ENCODE measurements at places on chromosomes 1 and 21.

GRCh38 chr1:57061369-57061768, 95.6 kb upstream of the C8B start:
- DNase-seq, result no peak

GRCh38 chr21:41460578-41461527, 34.8 kb downstream of the MX1 start:
- DNase-seq, result peak; percentile 21

DNA sequence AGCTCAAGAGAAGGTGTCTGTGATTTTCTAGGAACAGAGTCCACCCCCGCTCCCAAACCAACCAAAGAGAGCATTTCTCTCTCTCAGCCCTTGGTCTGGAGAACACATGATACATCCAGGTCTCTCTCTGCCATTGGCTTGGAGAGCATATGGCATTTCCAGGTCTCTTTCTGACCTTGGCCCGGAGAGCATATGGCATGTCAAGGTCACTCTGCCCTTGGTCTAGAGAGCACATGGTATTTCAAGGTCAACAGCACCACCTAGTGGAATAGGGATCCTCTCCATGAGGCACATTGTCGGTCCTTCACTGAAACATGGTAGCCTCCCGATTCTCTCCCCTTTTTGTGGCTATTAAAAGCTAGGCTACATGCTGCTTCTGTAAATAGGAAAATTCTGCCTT, 437.7 kb upstream of the OLFM3 start:
- peak; percentile 1 for DNase-seq

GRCh38 chr1:28282426-28283407, 23.4 kb downstream of the SESN2 start:
- no peak for DNase-seq

DNA sequence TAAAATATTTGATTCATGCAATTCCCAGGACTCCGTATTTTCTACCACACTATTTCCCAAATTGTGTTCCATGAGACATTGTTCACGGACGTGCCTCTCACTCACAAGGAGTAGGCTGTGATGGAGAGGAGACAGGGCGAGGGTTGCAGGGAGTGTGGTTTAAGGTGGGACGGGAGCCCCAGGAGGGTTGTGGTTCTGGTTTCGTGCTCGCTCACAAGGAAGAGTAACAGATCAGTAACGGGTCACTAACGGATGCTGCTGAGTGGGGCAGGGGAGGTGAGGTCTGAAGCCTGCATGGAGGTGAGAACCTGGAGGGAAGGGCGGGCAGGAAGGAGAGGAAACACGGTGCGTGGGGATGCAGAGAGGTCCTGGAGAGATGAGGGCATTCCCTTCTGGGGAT, 28.8 kb downstream of the TFF3 start:
- no peak for DNase-seq

GRCh38 chr1:76142771-76143540, 68.4 kb downstream of the ST6GALNAC3 start:
- no peak for DNase-seq

DNA sequence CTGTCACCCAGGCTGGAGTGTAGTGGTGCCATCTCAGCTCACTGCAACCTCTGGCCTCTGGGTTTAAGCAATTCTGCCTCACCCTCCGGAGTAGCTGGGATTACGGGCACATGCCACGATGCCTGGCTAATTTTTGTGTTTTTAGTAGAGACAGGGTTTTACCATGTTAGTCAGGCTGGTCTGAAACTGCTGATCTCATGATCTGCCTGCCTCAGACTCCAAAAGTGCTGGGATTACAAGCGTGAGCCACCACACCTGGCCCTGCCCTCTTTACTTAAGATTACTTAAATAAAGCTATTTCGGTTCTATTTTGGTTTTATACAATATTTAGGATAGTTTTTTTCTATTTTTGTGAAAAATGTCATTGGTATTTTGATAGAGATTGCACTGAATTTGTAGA, 15.3 kb upstream of the KCTD3 start:
- DNase-seq, result no peak

DNA sequence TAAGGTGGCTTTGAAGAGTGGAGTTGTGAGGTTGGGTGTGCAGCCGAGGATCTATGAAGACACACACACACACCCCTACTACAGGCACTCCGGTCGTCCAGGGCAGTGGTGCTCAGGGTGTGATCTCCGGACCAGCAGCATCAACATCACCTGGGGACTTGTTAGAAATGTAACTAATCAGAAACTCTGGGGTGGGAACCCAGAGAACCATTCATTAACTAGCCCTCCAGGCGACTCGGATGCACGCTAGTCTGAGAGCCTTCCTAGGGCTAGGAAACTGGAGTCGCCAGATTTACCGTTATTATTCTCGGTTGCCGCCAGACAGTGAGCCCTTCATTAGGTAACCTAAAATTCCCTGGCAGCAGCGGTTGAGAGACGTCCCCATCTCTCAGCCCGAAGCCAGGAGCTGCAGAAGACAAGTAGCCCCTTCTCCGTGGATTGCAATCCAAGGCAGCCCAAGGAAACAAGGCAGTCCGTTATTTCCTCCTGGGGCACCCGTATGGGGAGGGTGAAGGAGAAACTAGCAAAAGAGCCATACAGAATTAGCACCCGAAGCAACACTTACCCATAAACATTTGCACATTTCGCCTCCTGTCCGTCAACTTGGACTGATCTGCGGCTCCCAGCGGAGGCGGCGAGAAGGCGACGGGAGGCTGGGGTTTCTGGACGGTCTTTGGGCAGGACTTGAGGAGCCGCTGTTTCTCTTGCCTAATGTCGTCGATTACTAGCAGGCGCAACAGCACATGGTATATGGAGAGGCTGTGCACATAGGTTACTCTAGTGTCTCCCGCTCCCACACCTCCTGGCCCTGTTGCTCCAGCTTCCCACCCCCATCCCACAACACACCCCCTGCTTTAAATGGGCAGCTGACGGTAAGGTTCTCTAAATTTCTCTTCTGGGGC, 2.9 kb upstream of the CCN1 start:
- DNase-seq, result no peak

GRCh38 chr1:225470211-225471108, 42.6 kb upstream of the LBR start:
- no peak for DNase-seq

DNA sequence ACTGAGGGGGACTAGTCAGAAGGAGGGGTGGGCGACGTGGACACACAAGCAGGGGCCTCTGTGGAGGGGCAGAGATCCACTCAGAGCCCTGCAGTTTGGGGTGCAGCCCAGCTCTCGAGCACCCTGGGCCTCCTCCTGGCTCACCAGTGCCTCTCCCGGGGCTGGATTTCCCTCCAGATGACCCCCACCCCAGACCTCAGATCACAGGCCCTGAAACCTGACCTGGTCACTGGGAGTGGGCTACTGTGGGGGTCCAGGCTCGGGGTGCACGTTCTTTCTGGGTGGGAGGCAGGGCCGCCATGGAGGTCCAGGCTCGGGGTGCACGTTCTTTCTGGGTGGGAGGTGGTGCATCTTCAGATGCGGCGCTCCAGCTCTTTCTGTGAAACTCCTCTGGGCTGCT, 10.3 kb upstream of the LHX4 start:
- no peak for DNase-seq

GRCh38 chr1:209800984-209801834, 4.7 kb downstream of the IRF6 start:
- DNase-seq, result no peak

GRCh38 chr1:119554183-119554582, 47.2 kb downstream of the HSD3B1 start:
- no peak for DNase-seq

DNA sequence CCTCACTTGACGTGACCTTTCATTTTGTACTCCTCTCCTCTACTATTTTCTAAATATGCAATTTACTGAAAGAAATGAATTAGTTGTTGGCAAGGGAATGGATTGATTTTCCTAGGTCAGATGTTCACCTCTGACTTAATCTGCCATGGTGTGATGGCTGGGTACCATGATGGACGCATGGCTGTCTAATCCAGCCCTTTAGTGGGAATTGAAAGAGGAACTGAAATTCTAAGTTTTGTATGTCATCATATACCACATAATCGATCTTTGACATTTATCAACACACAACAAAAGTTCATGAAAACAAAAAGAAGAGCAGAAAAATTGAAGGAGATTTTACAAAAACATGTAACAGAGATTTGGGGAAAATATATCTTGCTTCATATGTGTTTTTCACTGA, 331.3 kb upstream of the SNX7 start:
- DNase-seq, result no peak

GRCh38 chr1:19934336-19934735, 10.9 kb upstream of the PLA2G2E start:
- DNase-seq, result no peak

GRCh38 chr1:234692966-234693580, 83.1 kb upstream of the IRF2BP2 start:
- no peak for DNase-seq

- no peak for DNase-seq
Observed at GRCh38 chr1:16125483-16125882, 30.4 kb downstream of the EPHA2 start.

DNA sequence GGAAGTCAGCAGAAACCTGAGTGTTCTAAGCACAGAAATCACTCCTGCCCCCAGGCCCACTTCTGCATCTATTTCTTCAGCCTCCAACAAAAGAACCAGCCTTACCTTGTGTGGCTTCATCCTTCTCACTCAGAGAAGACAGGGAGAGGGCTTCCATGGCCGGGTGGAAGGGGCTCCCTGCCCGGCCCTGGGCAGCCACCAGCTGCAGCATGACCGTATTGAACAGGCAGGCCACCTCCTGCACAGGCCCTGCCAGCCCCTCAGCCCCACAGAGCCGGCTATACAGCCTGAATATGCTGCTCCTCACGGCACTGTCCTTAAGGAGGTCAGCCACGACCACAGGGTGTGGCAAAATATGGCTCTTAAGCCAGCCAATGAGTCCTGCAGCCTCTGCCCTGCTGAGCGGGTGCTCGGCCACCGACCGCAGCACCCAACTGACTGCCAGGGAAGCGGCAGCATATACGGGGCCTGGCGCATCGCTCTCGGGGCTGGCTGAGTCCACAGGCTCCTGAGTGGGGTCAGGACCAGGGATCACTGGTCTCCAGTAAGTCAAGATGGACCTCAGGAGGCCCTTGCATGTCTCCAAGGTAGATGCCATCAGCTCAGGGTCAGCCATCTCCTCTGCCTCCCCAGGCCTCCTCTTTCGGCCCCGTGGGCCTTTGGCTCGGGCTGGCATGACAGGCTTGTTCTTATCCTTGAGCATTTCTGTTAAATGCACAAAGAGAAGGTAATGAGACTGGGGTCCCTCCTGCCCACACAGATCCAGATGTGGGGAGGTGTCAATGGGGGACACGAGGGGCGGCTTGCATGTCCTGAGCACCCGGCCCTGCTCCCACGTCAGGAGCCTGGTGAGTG, 17.9 kb downstream of the MRAP start:
- no peak for DNase-seq

GRCh38 chr1:108107658-108108057, 92.5 kb downstream of the SLC25A24 start:
- peak; percentile 12 for DNase-seq
